ENCODE measurements at places on chromosomes 2 and 18.
A peak's percentile ranks its signal among the peaks of the same experiment; 100 is the strongest.

DNA sequence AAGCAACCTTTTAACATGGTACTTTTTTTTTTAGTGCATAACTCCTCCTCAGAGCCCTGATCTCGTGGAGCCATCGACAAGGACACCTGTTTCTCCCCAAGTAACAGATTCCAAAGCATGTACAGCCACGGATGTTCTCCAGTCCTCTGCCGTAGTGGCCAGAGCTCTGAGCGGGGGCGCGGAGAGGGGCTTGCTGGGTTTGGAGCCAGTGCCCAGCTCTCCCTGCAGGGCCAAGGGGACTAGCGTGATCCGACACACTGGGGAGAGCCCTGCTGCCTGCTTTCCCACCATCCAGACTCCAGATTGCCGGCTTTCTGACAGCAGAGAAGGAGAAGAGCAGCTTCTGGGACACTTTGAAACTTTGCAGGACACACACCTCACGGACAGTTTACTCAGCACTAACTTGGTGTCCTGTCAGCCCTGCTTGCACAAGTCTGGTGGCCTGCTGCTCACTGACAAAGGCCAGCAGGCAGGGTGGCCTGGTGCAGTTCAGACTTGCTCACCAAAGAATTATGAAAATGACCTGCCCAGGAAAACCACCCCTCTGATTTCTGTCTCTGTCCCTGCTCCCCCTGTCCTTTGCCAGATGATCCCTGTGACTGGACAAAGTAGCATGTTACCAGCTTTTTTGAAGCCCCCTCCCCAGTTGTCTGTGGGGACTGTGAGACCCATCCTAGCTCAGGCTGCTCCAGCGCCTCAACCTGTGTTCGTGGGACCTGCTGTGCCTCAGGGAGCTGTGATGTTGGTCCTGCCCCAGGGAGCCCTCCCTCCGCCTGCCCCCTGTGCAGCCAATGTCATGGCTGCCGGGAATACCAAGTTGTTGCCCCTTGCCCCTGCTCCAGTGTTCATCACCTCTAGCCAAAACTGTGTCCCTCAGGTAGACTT is 4.5 kb downstream of the KLF11 start:
- DNase-seq = no peak

GRCh38 chr2:128438091-128438490 is 119.4 kb upstream of the HS6ST1 start:
- no peak for DNase-seq

GRCh38 chr2:64779117-64779690 is 125.5 kb upstream of the SERTAD2 start:
- no peak for DNase-seq

DNA sequence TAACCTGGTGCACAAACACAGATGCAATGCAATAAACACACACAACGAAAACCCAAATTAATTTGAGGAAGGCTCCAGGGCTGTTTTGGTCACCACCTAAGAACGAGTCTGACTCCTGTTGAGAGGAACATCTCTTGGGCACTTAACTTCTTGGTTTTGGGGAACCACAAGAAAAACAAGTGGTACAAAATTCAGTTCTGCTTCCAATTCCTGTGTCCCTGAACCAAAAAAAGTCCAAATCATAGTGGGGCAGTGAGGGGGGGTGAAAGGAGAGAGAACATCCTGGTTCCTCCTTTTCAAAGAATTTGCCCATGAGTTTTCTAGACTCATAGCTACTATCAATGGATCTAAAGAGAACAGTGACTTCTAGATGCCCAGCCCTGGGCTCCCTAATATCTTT is 143.6 kb downstream of the COL4A4 start:
- DNase-seq = no peak

- peak; percentile 38 for DNase-seq
Measured at GRCh38 chr18:56152551-56153310, 485.7 kb downstream of the TXNL1 start.

GRCh38 chr18:76461148-76461547 is 33.9 kb downstream of the ZNF516 start:
- no peak for DNase-seq

DNA sequence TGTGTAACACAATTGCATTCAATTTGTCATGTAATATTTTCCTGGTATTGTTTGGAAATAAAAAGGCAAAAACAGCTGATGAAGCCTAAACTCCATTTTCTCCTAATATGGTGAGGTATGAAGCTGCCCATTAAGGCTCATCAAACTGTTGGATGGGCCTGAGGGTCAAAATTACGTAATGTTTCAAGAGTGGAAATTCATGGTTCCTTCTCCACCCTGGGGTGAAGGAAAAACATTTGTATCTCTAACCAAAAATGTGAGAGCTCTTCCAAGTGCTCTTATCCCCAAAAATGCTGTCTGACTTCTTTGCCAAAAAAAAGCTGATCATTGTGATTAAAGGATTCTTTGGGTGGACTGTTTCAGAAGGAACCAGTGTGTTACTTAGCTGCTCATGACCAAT is 91.8 kb downstream of the ARHGAP28 start:
- no peak for DNase-seq

Measured in brain (organoid and tissue), 16 donors.